Right ventricle myocardium superior (tissue), 1 donor: ENCODE measurements at places on chromosomes 7 and 10. TPM values are rescaled to one million over a fixed set of nuclear protein-coding genes. Genes with fewer than 3 reads are reported as not detected.

- DNase-seq: no peak
Measured at GRCh38 chr10:57785068-57785467, 482.6 kb downstream of the IPMK start.

- no peak for DNase-seq
Measured at GRCh38 chr10:60907236-60907635, 36.7 kb downstream of the RHOBTB1 start.

GRCh38 chr10:917999-918398 is 13.5 kb downstream of the LARP4B start:
- DNase-seq: no peak

DNA sequence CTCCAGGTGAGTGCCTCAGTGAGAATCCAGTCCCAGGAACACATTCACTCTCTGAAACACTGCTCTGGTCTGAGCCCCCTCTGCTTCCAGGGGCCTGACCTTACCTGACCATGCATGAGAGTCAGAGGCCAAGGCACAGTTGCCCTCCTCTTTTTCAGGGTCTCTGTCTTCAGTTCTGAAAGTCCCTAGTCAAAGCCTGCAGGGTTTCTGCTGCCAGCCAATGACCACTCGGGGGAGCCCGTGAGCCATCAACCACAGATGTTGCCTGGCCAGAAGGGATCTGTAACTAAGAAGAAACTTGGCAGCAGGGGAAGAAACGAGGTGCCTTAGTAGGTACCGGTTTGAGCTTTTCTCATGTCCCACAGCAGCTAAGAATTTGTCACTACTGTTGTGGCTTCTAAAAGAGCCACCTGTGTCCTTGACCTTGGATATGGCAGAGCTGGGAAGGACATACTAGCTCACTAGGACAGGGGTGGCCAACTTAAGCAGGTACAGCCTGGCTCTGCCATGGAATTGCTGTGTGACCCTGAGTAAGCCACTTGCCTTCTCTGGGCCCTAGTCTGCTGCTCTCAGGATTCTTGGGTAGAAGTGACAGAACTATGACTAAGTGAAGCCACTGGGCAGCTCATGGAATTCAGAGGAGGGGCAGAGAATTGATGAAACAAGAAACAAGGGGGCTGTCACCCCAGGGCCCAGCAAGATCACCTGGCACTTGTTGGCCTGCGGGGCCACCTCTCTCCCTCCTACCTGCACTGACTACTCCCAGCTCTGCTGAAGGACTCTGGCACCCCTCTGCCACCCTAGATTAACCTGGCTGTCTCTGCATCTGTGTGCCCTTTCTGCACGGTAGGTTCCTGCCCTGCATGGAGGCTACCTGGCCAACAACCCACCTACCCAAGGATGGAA is 83.8 kb upstream of the GPR26 start:
- peak; percentile 77 for DNase-seq

GRCh38 chr10:36730316-36730715 is 395.1 kb upstream of the ANKRD30A start:
- no peak for DNase-seq

GRCh38 chr10:49744091-49744685 is 17.9 kb downstream of the OGDHL start:
- DNase-seq: no peak

DNA sequence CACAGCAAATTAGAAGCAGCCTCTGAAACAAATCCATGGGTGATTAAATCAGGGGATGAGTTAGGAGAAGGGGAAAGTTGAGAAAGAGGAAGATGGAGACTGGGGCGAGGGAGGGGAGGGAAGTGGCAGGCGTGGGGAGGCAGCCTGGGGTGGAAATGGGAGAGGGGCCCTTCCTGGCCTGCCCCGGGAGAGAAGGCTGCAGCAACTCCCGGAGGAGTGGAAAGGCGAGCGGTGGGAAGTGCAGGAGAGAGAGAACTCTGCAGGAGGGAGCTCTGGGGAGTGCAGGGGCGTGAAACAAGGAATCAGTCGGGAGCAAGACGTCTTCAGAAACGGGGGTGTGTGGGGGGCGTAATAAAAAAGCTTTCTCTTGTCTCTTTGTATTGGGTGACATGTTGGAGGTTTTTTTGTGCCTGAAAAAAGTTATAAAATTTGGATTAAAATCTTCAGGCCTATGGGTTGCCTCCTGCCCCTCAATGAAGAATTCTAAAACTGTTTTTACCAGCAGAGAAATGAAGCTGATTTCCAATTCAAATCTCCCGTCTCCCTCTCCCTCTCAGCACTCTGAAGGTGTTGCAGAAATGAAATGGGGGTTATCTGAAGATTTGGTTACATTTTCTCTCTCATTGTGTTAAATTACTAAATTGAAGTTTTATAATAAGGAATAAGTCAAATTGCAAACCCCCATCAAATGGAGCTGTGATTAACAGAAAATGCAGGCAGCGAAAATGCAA is 4.7 kb upstream of the UNCX start:
- DNase-seq: no peak

DNA sequence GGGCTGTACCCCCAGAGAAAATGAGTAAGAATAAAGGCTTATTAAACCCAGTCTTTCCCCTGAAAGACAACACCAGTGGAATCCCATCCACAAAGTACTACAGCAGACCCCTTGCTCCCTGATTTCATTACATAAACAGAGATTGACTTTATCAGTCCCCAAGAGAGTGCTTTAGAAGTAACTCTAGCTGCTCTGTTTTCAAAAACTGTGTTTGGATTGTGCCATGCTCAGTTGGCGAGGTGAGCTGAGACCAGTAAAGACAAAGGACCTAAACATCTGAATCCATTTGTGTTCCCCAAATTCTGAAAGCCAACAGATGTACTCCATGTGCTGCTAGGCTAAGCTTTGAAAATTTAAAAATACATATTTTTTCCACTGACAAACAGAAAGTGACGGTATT is 127.0 kb downstream of the ATE1 start:
- DNase-seq: no peak

GRCh38 chr10:28293236-28294168 is 9.4 kb downstream of the MPP7 start:
- DNase-seq: no peak

DNA sequence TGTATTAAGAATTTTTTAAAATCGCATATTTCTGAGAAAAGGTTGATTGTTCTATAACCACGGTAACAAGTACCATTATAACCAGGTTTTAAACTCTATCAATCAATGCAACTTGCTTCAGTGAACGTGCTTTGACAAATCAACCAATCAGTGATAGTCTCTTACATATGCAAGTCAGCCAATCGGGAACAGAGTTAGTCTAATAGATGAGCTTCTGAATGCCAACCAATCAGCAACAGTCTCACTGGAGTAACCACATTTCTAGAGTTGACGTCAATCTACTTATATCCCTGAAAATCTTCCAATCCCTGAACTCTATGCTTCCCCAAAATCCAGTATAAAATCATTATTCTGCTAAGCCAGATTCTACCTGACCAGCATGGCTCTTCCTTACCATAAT is 44.7 kb upstream of the TRUB1 start:
- no peak for DNase-seq

The IFIT5 gene
- total RNA-seq: 7.1 TPM

The MEIG1 gene
- total RNA-seq: not detected

The MCM10 gene
- 0.30 TPM for total RNA-seq
